ENCODE measurements at places on chromosomes 11 and 22.

DNA sequence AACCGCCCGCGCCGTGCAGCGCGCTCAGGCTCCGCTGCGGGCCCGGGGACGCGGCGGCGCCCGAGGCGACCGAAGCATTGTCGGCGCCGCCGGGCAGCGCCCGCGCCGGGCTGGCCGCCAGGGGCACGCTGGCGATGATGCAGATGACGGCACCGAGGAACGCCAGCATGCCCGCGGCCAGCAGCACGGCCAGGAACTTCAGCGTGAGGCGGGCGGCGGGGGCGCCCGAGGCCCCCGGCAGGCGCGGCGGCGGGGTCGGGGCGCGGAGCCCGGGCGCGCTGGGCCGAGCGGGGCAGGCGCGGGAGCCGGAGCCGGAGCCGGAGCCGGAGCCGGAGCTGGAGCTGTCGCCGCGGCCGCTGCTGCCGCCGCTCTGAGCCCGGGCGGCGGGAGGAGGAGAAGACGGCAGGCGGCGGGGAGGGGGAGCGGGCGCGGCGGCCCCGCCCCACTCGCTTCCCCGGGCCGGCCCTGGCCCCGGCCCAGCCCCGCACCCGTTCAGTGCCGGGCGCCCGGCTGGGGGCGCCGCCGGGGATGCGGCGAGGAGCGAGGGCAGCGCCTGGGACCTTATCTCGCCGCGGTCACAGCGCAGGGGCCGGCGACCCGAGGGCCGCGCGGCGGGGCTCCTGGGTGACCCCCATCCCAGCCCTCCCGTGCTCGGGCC, at the start of gene NPTXR:
TSS of gene NPTXR (minus strand) at position 372 of the 658 bp plus-strand sequence.
- DNase-seq = no peak

- DNase-seq = no peak
Observed at GRCh38 chr11:115134926-115135325, 369.3 kb downstream of the CADM1 start.

DNA sequence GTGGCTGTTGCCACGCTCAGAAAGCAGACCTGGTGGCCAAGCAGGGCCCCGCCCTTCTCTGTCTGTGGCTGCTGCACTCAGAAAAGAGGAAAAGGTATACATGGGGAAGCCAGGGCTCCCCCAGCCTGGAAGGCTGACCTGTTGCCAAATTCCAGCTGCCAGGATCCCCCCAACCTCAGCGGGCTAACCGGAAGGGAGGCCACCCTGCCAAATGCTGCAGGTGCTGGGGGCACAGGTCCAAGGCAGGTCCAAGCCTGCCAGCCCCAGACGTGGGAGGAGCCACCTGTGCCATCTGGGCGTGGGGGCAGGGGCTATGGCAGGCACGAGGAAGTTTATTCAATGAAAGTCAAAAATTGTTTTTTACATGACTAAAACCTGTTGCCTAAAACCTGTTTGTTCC, 2.6 kb downstream of the NPTXR start:
- no peak for DNase-seq

DNA sequence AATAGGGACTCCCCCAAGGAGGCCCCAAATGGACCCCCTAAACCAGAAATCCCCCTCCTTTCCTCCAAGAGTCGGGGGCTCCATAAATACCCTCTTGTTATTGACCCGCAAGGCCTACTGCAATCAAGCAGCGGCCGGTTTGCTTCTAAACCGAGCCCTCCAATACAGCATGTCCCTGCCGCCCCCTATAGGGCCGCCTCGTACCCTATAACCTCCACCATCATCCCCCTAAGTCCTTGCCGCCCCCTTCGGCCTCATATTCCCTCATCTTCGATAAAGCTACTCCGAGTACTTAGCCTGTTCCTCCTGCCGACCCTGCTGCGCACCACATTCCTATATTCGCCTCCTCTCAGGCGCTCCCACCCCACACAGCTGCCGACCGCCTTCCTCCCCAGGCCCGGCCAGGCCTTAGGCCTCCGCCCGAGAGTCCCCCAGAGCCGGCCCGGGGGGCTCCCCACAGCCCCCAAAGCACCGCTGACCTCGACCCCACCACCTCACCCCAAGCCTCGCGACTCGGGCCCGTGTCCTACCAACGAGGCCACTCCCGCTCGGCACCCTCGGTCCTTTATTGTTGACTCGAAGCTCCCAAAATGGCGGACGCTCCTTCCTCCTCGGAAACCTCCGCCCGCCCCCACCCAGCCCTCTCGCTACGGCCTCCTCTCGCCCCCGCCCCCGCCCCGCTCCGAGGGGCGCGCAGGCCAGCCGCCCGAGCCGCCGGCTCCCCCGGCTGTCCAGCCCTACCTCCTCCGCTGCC, 430 bp downstream of the DDX6 start:
- DNase-seq = no peak

DNA sequence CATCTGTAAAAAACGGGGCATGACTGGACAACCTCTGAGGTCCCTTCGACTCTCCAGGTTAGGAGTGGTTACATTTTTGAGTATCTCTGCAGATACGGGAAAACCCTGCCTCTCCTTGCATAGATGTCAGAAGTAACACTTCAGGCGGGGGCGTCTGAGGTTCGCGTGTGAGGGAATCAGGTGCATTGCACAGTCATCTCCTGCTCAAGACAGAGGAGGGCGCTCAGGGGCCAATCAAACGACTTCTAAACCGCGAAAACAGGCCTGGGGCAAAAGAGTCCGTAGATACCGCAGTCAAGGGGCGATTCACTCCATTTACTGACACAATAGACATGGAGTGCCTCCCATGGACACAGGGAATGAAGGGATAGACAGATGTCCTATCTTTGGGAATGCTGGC, 31.7 kb downstream of the KIRREL3 start:
- DNase-seq = no peak

DNA sequence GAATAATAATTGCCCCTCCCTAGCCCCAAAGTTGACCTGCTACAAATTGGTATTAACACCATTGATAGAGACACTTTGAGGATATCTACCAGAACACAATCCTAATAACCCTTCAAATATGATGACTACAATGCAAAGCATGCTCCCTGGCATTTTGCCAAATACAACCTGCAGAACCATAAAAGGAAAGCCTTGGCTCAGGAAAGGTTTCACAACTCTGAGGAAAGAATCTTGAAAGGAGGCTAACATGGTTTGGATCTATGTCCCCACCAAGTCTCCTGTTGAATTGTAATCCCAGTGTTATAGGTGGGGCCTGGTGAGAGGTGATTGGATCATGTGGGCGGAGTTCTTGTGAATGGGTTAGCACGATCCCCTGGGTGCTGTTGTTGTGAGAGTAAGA, 140.4 kb upstream of the ARHGAP42 start:
- no peak for DNase-seq

- DNase-seq = no peak
Observed at GRCh38 chr11:107961480-107961879, 33.2 kb downstream of the RAB39A start.

GRCh38 chr22:31439808-31440207, 40.4 kb downstream of the DRG1 start:
- no peak for DNase-seq

DNA sequence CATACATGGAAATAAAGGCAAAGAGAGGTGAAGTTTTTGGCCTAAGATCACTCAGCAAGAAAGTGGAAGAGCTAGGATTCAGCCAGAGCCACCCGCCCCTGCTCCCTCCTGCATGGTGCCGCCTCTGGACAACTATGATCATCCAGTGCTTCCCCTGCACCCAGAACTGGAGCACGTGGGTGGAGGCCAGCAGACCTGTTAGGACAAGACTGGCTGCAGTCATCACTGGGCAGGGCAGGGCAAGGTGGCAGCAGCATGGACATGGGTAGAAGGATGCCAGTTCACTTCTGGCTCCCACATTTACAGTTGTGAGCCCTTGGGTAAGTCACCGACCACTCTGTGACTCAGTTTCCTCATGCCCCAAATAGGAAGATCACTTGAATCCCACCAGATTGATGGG, 131.0 kb downstream of the FBXO7 start:
- DNase-seq = no peak

- no peak for DNase-seq
Observed at GRCh38 chr11:129719037-129719436, 96.6 kb upstream of the TMEM45B start.

DNA sequence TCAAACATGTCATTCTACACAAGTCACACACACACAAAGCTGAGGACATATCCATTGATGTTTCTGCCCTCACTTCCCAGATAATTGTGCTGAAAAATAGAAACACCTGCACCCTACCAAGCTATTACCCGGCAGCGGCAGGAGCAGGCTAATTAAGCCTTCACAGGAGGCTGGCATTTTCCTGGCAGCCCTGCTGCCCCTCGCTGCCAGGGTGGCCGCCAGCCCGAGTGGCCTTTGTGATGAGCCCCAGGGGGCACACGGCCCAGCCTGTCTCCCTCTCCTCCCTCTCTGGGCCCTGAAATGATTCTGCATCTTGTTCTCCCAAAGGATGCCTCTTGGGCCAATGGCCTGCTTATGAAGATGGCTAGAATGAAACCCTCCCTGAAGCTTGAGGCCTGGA, 76.2 kb upstream of the TP53I11 start:
- DNase-seq = no peak

DNA sequence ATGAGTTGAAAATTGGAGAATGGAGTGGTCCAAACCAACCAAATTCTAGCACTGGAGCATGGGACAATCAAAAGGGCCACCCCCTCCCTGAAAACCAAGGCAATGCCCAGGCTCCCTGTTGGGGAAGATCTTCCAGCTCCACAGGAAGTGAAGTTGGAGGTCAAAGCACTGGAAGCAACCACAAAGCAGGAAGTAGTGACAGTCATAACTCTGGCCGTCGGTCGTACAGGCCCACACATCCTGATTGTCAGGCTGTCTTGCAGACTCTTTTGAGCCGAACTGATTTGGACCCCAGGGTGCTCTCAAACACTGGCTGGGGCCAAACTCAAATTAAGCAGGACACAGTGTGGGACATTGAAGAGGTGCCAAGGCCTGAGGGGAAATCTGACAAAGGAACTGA, 80.5 kb upstream of the ADSL start:
- no peak for DNase-seq

DNA sequence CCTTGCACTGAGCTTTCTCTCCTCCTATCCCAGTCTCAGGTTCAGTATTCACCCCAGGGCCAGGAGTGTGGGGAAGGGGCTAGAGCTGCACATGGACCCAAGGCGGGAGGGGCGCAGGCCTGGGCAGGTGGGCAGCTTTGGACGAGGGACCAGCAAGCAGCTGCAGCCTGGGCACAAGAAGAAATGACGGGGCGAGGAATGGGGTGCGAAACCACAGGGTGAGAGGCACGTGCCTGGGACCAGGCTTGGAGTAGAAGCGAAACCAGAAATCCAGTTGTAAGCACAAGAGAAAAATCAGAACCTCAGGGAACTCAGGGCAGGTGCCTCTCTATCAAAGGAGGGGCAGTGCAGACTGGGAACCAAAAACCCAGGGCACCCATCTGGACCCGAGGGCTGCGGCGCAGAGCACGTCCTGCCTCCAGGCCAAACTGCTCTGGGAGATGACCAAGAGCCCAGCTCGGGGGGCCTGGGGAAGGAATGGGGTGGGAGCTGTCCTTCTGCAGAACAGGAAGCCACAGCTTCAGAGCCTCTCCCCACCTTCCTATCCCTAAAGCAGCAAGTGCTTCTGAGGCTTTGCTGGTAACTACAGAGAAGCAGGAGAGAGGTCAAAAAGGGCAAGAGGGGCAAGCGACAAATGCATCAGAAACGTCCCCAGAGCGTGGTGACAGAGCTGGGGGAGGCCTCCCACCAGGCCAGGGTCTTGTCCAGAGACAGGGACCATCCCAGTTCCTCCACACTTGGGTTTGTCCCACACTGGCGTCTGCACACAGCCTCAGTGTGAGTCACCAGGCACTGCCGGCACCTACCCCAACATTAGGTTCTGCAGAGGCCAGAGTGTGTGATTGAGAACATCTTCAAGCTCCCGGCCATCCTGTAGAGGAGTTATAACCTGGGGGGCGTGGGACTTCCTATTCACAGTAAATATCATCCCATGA, 18.3 kb upstream of the TMPRSS4 start:
- no peak for DNase-seq

- DNase-seq = no peak
Observed at GRCh38 chr11:85118151-85118550, 509.0 kb downstream of the DLG2 start.

- no peak for DNase-seq
Observed at GRCh38 chr11:19713196-19714021, 772 bp downstream of the NAV2 start.

DNA sequence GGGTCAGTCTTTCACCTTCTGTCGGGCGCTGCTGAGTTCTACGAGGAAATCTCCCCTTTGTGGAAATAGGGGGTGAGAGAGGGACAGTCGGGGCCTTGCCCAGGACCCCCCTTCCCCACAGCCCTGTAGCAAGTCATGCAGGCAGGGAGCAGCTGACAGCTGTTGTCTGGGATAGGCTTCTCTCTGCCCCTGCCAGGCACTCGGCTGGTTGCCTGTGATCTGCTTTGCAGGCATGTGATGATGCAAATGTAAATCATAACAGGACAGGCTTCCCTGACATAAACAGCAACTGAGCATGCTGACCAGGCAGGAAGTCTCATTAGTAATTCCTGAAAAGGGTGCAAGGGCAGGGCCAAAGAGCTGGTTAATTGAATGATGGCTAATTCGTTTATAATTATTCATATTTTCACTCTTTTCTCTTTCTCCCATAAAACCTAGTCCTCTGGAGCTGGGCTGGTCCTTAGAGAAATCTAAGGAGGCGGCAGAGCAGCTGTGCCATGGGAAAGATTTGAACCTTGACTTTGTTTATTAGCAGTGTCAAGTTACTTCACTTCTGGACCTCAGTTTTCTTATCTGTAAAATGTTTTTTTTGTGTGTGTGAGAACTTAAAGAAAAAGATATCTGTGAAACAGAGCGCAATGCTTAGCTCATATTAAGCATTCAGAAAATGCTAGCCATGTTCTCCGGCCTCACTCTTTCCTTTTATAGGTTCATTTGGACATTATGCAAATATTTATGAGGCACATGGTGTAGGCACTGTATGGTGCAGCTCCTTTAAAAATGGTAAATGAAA, 129.7 kb downstream of the LDLRAD3 start:
- DNase-seq = no peak

DNA sequence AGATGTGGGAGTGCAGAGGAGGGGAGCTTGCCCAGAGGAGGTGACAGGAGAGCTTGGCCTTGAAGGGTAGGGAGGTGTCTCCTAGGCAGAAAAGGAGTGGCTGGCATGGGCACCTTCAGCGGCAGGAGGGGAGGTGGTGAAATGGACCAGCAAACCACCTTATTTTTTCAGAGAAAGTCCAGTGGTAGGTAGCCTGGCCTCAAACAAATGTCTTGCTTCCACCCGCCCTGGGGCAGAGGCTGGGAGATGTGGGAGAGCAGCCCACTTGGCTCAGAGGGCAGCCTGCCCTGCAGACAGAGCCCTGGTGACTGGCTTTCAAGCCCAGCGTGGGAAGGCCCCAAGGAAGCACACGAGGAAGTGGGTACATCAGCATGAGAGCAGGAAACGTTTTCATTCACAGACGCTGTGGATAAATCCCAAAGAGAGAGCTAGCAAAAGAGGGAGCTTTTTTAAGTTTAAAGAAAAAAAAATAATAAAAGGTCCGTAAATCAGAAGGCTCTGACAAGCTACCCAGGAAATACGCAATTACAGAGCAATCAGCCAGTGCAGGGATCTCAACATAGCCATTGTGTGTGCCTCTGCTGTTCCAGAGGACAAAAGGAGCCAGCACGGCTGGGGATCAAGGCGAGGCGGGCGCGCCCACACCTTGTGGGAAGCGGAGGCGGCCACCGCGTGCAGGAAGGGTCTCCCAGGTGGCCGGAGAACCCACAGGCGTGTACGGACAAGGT, 238.7 kb upstream of the PLET1 start:
- no peak for DNase-seq

Measured in GOT3 (cell line).